OCI-M1 (cell line): ENCODE measurements at places on chromosomes 13 and 19.
A peak's percentile ranks its signal among the peaks of the same experiment; 100 is the strongest.

DNA sequence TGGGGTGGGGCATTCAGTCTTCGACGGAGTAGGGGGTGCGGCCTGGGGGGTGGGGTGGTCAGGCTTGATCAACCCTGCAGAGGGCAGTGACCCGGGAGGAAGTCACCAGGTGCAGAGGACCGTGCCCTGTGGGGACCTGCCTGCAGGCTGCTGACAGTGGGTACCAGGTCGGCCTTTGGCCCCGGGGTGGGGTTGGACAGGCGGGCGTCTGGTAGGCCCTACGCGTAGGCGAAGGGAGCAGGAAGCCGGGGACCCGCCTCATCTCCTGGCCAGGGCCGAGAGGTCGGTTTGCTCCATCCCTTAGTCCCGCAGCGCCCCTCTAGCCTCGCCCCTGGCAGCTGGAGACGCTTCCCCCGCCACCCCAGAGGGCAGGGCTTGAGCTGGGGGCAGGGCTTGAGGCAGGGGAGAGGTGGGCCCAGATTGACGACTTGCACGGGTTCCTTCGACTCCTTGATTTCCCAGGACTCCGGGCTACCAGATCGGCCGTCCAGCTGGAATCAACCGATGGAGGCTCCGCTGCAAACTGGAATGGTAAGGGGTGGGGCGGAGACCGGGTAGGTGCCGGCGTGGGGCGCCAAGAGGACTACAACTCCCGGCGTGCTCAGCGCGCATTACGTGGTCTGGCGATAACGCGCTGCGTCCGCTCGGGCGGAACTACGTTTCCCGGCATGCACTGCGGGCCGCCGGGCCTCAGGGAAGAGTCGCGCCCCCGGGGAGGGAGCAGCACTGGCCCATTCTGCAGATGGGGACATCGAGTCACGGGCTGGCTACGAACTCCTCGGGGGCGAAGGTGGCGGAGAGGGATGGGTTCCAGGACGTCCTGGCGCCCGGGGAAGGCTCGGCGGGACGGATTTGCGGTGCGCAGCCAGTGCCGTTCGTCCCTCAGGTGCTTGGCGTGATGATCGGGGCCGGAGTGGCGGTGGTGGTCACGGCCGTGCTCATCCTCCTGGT, at the start of gene PNPLA6:
TSS of gene PNPLA6 (plus strand) at position 671 of the 951 bp plus-strand sequence. CDS start at position 743, 72 bp downstream.
- peak; percentile 90 for DNase-seq

- DNase-seq: no peak
These were observed 20.6 kb downstream of the KLF5 start for GRCh38 chr13:73079359-73079758.

- peak; percentile 43 for DNase-seq
These were observed 1.1 kb upstream of the PROZ start for GRCh38 chr13:113157206-113157928.

DNA sequence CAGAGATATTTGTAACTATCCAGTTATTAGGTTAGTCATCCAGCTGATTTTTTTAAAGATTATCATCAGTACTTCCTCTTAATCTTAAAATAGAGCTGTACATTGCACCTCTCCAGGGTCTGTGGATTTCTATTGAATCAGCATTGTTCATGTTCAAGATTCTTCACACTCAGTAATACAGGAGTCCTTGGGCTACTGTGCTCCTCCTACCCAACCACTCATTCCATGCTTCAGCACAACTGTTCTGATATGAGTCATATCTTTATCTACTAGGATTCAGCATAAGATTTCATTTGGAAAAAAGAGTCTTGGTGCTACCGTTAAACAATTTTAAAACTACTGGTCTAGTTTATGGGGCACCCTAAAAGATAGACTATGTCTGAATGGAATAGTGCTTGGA, 357.8 kb downstream of the DCT start:
- no peak for DNase-seq

DNA sequence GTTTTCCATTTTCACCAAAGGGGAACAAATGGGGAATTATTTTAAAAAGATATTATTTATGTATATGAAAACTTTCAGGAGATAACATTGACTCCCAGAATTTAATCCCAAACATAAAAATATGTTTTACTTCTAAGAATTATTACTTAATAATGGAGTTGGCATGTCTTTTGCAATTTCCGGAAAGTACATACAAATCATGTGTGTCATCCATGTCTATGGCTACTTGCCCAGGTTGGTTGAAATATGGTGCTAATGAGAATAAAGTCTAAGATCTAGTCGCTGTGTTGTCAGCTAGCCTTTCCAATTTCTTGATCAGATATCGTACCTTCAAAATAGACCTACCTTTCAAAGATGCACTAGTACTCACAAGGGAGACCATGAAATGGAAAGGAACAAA, 1003.2 kb upstream of the PCDH20 start:
- DNase-seq: no peak

DNA sequence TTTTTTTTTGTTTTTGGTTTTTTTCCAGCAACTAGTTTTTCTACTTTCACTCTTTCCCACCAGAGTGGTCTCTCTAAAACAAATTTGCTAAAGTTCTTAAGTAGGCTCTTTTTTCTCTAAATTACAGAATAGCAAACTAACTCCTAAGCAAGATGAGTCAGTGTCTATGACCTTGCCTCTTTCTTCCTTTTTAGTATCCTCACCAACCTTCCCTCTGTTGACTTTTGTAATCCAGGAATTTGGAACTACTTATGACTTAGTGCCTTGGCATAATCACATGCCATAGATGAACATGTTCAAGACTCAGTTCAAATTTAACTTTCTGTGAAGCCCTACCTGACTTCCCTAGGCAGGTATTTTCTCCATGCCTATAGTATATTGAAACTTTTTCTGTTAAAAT, 32.3 kb upstream of the AKAP11 start:
- no peak for DNase-seq
